ENCODE measurements at places on chromosomes 5 and 9. TPM values are rescaled to one million over a fixed set of nuclear protein-coding genes. Genes with fewer than 3 reads are reported as not detected.

The HMGCS1 gene
- 167 TPM for total RNA-seq

The RGS14 gene
- 17.5 TPM for total RNA-seq

DNA sequence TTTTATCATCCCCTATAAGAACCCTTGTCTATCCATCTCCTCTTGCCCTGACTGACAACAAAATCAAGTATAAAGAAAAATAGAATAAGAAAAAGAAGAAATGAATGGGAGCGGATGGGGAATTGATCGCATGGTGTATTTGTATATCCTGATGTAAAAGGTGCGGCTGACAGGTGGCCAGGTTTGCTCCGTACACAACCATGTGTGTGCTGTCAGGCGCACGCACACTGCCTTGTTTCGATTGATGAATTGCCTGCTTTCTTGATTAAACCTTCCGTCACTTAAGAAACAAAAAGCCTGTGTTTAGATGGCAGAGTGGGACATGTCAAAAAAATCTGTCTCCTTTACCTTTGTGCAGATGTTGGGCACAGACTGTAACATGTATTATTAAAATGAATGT is 102.6 kb downstream of the MVB12B start:
- no peak for DNase-seq

DNA sequence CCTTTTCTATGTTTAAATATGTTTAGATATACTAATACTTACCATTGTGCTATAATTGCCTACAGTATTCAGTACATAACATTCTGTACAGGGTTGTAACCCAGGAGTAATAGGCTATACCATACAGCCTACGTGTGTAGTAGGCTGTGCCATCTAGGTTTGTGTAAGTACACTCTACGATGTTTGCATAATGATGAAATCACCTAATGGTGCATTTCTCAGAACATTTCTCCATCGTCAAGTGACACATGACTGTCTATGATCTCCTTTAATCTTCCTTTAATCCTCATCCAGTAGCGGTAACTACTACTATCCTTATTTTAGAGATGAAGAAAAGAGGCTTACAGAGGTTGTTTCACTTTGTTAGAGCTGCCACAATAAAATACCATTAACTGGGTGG is 369.2 kb downstream of the PLK2 start:
- DNase-seq, result no peak

DNA sequence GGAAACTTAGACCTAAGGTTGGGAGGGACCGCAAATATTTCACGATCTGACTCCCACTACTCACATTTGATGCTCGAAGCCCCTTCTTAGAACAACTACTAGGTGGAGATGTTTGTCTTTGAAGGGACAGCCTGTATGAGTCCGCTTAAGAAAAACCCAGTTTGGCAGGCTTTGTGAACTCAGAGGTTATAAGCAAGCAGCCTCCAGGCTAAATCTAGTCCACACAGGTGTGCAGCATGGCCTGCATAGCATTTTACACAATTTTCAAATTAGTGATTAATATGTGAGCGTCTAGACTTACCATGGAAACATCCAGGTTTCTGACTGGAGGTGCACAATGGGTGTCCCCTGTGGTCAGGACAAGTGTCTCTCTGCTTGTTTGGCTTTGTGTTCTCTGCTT is 127.1 kb downstream of the KIF4B start:
- DNase-seq, result no peak

Data from upper lobe of right lung (tissue), 1 donor.